ENCODE measurements at places on chromosomes 3 and 15.

DNA sequence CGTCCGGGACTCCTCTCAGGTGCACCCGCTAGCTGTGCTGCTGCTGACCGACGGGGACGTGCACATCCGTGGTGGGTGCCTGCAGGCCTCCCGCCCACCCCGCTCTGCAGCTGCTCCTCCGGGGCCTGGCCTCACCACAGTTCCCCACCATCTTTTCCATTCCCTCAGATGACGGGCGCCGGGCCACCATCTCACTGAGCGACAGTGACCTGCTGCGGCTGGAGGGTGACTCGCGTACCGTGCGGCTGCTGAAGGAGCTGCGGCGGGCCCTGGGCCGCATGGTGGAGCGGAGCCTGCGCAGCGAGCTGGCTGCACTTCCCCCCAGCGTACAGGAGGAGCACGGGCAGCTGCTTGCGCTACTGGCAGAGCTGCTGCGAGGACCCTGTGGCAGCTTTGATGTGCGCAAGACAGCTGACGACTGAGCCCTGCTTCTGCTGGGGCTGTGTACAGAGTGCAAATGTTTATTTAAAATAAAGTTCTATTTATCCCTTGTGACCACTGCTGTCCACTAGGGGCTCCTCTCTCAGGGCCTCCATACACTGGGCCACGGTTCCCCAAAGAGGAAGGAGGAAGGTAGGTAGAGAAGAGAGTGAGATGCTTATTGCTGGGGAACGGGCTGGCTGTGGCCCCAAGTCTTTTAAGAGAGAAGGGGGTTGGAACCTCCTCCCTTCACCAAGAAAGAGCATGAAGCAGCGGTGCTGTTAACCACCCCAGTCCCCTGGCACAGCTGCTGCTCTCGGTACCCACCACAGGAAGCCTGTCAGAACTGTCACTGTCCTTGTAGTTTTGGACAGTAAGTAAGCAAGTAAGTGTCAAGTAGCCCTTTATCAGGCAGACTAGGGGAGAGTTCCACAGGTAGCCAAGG is 47.0 kb downstream of the DHX30 start:
- DNase-seq: no peak

DNA sequence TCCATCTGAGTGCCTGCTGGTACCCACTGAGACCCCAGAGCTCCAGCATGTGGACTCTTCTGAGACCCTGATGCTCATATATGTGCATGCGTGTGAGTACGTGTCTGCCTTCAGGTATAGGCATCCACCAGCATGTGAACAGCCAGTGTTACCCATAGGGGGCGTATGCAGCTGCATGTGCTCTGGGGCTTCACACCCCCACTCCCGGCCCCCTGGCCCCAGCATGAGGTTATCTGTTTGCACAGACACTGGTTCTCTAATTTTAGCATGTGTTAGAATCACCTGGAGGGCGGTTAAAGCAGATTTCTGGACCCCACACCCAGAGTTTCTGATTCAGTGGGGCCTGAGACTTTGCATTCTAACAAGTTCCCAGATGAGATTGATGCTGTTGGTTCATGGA is 824 bp upstream of the CILP start:
- peak; percentile 20 for DNase-seq

- peak; percentile 71 for DNase-seq
Observed at GRCh38 chr15:74438721-74439316, 5.1 kb upstream of the SEMA7A start.

DNA sequence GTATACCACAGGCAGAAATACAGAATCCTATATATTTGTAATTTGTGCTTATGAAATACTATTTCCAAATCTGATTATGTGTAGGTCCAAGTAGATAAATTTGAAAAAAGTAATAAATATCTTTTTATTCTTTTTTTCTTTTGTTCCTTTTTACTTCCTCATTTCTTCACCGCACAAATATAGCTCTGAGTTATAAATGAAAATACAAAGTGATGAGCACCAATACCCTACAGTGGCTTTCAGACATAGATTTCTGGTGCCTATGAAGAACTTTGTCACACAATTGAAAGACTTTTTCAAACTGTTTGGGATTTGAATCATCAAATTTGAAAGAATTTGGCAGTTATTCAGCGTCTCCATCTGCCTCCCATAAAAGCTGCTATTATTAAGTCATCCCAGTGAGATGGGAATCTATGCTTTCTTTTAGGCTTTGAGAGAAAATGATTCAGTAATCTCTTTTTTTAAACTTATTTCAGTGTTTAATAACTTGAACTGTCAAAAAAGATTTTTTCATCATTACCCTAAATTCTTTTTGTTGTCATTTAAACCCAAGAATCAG is 363.6 kb upstream of the GOLIM4 start:
- no peak for DNase-seq

DNA sequence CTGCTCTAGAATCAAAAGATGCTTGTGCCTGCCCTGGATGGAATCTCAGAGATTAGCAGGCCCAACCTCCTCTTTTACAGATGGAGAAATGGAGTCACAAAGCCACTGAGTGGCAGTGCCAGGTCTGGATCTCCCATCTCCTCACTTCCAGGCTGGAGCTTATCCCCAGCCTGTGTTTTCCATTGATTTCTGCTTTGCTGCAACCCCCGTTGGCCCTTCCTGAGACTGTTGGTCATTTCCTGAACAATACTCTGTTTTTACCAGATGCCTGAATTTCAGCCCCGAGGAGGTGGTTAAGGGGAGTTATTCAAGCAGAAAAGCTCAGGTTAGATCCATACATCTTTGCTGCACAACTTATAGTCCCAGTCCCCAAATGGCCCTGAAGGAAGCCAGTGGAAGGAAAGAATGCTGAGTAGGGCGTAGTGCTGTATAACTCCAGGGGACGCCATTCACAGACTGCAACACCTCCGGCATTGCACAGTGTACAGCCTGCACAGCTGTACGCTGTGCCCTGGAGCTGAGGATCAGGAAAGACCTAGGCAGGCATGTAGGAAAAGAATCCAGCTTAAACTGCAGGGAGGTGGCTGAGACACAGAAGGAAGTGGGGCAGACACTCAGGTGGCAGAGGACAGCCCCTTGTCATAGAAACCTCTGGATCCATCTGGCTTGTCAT is 77.5 kb downstream of the RPLP1 start:
- DNase-seq: no peak

- DNase-seq: no peak
Observed at GRCh38 chr3:42007785-42008184, 45.9 kb upstream of the ULK4 start.

DNA sequence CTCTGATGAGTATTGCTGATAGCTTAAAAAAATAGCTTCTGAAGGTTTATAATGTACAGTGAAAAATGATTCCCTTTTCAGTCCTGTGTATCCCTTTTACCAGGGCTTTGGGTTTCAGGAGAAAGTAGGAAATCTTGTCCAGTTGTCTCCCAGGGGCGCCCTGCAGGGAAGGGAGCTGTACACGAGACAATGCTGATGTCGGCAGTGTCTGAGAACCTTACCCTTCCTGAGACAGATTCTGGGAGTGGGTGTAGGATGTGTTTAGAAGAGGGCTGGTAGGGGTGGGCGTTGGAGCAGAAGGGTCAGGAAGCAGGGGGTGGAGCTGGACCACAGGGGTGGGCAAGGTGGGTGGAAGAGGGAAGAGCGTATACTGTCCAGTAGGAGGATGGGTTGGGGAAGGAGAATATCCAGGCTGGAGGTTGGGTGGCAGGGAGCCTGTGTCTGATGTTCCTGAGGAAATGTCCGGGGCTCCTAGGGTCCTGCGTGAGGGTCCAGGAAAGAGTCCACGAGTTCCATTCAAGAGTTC is 5.6 kb downstream of the THPO start:
- DNase-seq: no peak

DNA sequence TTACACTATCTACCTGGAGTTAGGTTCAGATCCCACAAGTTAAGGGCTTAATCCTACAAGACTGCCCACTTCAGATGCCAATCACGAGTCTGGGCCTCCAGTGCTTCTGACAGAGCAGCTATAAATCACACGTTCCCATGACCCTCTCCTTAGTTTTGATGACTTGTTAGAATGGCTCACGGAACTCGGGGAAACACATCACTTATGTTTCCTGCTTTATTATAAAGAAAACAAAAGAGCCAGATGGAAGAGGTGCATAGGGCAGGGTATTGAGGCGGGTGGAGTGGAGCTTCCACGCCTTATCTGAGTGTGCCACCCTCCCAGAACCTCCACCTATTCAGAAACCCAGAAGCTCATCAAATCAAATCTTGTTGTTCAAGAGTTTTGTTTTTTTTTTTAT is 170.8 kb downstream of the MOBP start:
- no peak for DNase-seq

DNA sequence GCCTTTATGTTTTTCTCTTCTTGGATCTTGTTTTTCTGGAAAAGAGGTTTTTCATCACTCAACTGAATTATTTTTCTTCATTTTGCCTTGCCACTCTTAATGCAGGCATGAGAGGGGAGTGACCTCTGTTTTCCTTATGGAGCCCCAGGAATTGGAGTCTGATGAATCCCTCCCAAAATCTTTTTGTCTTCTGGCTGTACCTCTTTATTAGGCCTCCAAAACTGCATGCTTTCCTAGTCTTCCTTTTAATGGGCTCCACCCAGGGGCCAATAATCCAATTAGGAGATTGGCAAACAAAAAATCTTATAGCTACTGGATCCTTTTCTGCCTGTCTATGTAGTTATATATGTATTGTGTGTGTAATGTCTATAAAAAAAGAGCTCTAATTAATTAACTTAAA is 192.4 kb upstream of the PEX5L start:
- no peak for DNase-seq

GRCh38 chr3:42159706-42160472 is 68.7 kb downstream of the TRAK1 start:
- DNase-seq: no peak

GRCh38 chr15:83365370-83365938 is 81.0 kb upstream of the BNC1 start:
- DNase-seq: no peak

DNA sequence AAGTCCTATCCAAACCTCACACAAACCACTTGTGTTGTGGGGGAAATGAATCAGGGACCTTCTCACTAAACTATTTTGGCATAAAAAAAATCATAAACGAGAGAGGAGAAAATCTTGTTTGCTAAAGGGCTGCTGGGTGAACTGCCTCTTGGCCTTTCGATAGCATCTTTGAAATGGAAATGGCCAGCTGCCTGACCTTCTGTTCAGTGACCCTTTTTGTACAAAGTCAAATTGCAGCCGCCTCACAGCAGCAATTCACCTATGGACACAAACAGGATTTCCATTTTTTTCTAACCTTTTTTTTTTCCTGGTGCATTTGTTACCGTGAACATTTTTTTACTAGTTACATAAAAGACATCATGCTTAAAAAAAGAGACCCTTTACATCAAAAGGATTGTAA is 89.0 kb upstream of the ONECUT1 start:
- DNase-seq: no peak

- no peak for DNase-seq
Observed at GRCh38 chr15:47951781-47952180, 169.0 kb upstream of the SLC24A5 start.

DNA sequence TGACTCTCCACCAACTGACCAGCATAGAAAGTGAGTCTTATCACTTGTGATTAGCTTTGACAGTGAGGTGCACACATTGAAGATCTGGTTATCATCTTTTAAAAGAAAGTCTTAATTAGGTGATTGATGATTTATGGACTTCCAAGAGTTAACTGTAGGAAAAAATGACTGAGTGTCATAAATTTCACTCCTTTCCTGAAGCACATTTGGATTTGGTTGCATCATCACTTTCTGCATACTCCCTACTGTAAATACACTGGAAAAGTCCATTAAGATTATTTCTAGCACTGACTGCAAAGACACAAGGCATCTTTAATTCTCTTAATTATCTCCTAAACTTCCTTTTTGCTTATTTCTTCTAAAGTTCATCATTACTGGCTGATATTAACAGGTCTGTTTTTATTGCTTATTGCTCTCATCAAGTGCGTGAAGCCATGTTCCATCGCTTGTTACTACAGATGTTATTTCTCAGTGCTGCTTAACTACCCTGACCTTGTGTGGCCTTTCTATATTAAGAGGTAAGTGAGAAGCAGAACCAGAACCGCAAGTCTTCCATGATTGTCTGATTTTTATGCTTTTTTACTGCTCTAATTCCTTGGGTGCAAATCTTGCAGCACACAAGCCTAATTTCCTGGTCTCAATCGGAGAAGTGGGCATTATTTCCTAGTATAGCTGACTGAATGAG is 153.2 kb downstream of the MEIS2 start:
- no peak for DNase-seq

DNA sequence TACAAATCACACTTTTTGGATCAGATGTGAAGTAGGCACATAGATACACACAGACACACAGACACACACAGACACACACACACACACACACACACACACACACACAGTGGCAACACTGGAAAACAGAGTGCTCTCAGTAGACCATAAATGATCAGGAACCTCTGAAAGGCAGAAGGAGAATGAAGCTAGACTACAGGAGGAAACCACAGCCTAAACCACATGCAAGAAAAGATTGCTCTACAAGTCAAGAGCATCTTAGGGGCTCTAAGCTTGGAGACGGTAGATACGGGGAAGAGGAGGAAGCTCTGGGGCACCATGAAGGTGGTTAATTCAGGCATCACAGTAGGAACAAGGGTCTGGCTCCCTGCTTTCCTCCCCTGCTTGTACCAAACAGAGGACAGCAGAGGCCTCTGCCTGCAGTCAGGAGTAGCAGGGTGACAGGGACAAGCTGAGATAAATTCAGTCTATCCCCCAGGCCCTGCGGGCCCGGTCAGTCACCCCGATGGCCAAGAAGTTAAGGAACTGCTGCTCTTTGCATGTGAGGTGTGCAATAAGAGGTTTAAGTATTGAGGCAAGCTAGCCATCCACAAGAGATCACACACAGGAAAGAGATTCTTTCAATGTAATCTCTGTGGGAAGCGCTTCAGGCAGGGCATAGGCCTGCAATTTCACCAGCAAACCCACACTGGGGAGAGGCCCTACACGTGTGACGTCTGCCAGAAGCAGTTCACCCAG is 23.5 kb upstream of the ARPIN start:
- DNase-seq: no peak

DNA sequence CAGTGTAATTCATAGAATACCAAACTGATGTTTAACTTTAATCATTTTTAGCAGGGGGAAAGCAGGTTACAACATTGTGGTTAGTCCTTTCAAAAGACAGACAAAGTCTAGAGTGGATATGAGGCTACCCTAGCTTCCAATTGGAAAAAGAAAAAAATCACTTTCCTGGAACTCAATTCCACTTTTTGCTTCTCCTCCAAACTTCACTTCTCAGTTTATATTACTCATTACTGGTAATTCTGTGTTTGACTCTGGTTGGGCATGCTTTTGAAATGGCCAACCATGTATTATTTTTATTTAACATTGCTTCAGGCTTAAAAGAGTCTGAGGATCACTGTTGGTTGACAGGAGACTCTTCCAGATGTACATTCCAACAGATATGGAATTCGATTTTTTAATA is 84.8 kb downstream of the RAP2B start:
- DNase-seq: no peak

All from GM18507 (cell line).